ENCODE measurements at places on chromosomes 3 and 15.

DNA sequence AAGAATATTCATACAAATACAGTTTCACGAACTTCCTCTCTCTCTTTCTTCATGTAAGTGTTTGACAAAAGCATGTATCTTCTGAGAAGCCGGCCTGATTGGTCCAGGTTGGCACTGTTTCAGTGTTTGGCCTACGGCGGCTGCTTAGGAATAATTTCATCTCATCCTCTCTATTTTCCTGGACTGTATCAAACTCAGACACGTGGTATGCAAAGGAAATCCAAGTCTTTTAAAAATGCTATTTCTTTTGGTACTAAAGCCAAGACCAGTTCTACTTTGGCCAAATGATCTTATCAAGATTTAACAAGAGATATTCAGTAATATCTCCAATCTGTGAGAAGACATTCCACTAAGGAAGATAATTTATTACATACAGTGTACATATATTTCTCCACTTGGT, 152.8 kb downstream of the TIGIT start:
- no peak for DNase-seq

DNA sequence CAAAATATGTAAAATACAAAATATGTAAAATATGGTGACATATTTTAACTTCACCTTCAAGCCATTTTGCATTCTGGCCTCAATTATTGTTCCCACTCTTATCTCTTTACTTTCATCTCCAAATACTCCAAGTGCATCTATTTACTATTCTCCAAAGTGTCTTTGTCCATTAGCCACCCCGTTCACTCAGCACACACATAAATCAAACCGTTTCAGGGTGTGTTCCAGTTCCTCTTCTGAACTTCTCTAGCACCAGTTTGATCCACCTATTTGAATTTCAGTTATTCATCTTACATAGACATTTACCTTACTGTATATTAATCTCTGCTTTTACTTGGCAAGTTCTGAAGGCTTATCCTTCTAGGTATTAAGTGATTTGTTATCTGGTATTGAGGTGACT, 45.1 kb downstream of the SGO1 start:
- DNase-seq = no peak

DNA sequence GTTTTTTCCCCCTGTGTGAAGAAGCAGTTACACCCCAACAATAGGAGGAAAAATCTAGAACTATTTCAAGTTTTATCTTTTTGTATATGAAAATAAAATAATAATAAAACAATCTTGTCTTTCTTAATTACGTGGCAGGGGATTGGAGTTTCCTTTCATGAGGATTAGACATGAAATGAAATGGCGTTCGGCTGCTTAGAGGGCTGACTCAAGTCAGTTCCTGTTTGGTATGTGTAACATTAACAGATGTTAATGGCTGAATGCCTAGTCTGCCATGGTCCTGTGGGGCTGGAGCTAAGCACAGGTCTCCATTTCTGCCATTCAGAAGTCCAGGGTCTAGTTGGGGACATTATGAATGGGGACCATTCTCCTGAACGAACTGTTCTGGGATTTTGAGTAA, 3.1 kb upstream of the EXOG start:
- no peak for DNase-seq

GRCh38 chr15:41847206-41847605, 8.6 kb downstream of the PLA2G4B start:
- no peak for DNase-seq

DNA sequence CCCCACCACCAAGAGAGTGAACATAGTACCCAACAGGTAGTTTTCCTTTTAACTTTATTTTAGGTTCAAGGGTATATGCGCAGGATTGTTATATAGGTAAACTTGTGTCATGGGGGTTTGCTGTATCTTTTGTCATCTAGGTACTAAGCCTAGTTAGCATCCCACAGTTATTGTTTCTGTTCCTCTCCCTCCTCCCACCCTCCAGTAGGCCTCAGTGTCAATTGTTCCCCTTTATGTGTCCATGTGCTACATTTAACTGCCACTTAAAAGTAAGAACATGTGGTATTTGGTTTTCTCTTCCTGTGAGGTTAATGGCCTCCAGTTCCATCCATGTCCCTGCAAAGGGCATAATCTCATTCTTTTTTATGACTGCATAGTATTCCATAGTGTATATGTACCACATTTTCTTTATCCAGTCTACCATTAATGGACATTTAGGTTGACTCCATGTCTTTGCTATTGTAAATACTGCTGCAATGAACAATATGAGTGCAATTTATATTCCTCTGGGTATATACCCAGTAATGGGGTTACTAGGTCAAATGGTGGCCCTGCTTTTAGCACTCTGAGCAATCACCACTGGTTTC, 66.2 kb downstream of the ST3GAL6 start:
- DNase-seq = no peak

- DNase-seq = no peak
Measured at GRCh38 chr3:41518626-41519025, 319.3 kb downstream of the CTNNB1 start.

DNA sequence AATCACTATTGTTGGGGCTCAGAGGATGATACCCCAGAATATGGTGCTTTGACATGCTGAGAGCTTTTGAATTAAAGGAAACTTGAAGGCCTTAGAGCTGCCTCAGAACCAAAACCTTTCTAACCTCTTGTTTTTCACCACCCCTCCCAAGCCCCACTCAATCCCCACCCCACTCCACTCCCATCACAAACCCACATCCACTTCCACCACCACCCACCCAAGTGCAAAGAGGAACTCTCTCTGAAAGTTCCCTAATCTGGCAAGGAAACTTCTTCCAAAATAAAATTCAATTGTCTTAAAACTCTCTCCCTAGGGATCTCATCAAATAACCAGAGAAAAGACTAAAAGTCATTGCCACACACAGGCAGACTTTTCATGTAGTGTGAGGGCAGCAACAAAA, 301.2 kb upstream of the ARHGEF26 start:
- no peak for DNase-seq

DNA sequence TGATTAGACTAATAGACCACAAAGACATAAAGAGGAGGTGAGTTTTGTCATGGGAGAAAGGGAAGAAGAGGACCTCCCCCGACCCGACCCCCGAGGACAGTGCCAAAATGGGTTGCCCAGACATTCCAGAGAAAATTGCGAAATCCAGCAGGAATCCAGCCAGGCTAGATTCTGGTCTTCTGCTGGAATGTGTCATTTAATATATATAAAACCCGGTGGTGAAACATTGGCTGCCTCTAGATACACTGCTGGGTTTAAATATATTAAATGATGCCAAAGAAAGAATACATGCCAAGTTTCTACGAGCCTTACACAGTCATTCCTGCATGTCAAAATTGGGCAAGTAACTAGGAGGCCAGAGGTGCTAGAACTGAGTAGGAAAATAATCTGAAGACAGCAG, 45.3 kb upstream of the SPESP1 start:
- no peak for DNase-seq

DNA sequence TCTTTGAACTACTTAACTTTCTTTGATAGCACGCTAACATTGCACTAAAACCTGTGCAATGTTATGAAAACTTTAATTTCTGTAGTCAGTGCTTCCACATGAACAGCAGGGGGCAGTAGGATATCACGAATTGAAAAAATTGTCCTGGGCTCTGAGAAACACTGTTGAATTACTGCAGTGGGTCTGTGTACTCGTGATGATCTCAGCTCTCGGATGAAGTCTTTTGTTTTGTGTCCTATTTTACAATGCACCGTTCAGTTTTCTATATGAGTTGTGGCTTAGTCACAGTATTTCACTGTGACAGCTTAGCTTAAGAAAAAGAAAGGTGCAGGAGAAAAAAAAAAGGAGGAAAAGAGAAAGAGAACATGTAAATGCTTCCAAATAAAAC, 141.3 kb upstream of the CCDC54 start:
- DNase-seq = peak; percentile 28

- no peak for DNase-seq
Measured at GRCh38 chr3:111033470-111034050, 38.1 kb upstream of the NECTIN3 start.

GRCh38 chr3:55965776-55966175, 478.7 kb upstream of the WNT5A start:
- no peak for DNase-seq

DNA sequence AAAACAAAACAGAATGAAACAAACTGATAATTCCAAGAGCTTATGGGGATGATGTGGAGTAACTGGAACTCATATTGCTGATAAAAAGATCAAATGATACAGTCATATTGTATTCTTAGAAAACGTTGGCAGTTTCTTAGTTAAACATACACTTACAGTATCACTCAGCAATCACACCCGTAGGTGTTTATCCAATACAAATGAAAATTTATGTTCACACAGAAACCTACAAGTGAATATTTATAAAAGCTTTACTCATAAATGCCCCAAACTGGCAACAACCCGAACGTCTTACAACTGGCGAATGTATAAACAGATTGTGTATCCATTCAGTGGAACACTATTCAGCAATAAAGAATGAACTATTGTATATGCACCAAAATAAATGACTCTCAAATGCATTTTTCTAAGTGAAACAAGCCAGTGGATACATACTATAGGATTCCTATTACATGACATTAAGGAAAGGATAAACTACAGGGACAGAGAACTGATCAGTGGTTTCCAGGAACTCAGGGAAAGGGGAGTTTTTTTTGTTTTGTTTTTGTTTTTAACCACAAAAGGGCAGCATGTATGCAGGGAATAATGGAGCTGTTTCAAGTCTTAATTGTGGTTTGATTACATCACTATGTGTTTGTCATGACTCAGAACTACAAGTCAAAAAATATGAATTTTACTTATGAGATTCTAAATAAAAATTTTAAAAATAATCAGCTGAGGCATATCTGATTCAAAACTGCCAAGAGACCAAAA, 71.8 kb upstream of the NDUFB4 start:
- no peak for DNase-seq

DNA sequence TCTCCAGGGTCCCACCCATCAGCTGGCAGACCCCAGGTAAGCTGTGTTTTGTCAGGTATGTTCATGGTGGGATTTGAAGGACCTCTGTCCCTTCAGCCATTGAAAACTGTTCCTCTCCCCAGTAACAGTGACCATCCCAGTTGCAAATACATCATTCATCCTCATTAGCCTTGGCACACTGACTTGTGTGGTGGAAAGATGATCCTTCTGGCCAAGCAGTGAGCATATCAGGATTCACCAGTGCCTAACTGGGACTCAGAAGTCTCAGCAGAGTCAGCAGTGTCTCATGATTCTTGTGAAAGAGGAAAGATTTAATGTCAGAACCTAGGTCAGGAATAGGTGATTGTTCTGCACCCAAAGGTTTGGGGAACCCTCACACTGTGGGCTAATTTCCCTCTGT, 90.2 kb downstream of the DNAJB8 start:
- no peak for DNase-seq

GRCh38 chr3:141557961-141558706, 71.3 kb downstream of the RASA2 start:
- no peak for DNase-seq

GRCh38 chr15:50813865-50814264, 48.4 kb upstream of the SPPL2A start:
- DNase-seq = no peak

- no peak for DNase-seq
Measured at GRCh38 chr3:38396861-38397260, 50.3 kb downstream of the XYLB start.

DNA sequence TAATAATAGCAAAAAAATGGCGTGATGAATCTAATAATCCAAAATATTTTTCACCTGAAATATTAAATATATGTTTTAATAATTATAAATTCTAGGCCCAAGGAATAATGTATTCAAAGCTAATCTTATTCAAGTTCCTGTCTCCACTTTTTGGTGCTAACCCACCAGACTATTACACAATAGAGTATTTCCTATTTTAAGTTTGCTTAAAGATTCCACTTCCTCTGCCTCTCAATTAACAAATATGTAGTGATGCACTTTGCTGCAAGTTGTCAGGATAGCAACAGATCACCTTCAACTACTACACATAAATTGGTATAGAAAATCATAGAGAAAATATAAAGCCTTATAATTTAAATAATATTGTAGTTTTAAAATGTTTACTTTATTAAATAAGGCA, 467.5 kb downstream of the C3orf38 start:
- no peak for DNase-seq

DNA sequence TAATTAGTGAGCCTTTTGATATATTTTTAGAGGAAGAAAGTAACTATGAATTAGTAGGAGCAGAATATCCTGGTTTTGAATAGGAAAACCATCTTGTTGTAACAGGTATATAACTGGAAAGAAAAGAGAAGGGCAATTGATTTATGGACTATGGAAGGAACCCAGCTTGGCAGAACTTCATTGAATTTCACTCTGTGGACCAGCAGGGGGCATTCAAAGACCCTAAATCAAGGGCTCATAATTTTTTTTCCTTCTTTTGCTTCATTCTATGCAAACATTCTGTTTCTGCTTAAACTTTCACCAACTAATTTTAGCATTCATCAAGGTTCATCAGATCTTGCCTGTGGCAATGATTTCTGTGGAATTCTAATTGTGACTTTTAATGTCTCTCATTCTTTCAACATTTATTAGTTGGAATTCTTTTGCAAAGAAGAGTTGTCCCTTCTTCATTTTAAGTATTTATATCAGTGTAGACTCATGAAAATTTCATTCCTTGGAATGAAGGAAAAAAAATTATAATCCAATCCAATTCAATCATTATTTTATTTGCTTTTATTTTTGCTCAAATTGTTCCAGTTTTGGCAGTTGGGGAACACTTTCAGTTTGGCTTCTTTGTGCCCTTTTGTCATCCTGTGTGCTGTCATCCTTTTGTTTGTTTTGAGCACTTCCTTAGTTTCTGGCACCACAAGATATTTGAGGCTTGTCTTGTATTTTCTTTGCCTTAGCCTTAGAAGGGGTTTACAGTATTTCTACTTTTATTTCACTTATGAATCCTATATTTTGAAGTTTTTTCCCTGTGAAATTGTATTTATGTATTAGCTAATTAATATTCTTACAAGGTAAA, 30.4 kb downstream of the NXPE3 start:
- peak; percentile 13 for DNase-seq

DNA sequence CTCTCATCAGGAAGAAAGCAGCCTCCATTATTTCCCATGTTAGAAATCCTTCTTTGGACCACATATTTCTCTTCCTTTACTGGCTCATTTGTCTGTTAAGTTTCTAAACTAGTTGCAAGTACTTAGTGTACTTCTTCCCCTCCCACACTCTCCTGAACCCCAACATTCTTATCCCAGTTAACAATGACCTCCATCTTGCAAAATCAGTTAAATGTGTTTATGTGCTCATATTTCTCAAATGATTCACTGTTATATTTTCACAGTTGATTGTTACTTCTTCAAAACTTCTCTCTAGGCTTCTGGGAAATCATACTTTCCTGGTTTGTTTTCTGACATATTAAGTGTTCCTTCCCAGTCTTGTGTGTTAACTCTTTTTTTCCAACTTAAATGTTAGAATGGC, 856.9 kb downstream of the EPHA3 start:
- no peak for DNase-seq

- no peak for DNase-seq
Measured at GRCh38 chr3:114227076-114227475, 10.3 kb downstream of the ZNF80 start.

GRCh38 chr15:60072826-60073465, 68.8 kb downstream of the FOXB1 start:
- no peak for DNase-seq

DNA sequence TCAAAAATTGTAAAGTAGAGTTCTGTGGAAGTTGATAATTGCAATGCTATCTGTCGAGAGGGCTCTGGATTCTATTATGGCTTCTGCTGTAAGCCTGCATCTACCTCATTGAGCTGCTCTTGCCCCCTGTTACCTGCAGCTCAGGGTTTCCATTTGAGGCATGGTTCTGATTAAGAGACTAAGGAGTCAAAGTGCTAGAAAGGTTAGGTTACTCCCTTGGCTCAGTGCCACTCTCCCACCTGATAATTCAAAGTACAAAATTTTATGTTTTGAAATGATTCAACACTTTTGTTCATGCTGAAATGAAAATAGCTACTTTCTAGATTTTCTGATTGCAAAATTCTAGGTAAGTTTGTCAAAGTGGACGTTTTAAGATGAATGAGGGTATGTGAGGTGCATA, 220.5 kb upstream of the SATB1 start:
- no peak for DNase-seq
